ENCODE measurements at places on chromosomes 2 and 18.

DNA sequence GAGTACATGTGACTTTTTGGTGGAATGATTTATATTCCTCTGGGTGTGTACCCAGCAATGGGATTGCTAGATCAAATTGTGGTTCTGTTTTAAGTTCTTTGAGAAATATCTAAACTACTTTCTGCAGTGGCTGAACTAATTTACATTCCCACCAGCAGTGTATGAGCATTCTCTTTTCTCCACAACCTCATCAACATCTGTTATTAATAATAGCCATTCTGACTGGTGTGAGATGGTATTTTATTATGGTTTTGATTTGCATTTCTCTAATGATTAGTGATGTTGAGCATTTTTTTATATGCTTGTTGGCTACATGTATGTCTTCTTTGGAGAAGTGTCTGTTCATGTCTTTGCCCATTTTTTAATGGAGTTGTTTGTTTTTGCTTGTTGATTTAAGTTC lies 267.4 kb upstream of the NT5C1B start:
- no peak for DNase-seq

GRCh38 chr2:45823723-45824206 lies 172.3 kb downstream of the PRKCE start:
- no peak for DNase-seq

GRCh38 chr2:241777170-241777685 lies 606 bp downstream of the GAL3ST2 start:
- no peak for DNase-seq

GRCh38 chr18:14925281-14925709 lies 177.3 kb downstream of the ANKRD30B start:
- DNase-seq, result no peak

- no peak for DNase-seq
Observed at GRCh38 chr2:230920167-230920566, 4.9 kb downstream of the GPR55 start.

All from smooth muscle cell of the brain vasculature (primary cell).